ENCODE measurements at places on chromosomes 7 and 10.

GRCh38 chr7:128206017-128206746 lies 34.9 kb upstream of the LEP start:
- DNase-seq: no peak

DNA sequence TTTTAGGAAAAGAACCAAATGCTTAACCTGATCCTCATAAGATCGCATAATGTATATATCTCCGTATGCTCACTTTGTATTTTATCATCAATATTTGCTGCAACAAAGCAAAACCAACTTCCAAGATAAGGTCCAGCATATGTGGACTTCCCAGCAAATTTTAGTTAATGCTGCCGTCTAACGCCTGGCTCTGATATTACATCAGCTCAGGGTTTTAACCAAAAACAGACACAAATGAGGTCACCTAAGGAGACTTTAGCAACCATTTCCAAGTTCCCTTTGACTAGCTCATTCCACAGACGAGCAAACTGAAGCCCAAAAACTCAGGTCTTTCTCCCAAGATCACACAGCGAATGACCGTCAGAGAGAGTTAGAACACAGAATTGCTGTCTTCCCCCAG lies 59.4 kb upstream of the UCN3 start:
- no peak for DNase-seq

DNA sequence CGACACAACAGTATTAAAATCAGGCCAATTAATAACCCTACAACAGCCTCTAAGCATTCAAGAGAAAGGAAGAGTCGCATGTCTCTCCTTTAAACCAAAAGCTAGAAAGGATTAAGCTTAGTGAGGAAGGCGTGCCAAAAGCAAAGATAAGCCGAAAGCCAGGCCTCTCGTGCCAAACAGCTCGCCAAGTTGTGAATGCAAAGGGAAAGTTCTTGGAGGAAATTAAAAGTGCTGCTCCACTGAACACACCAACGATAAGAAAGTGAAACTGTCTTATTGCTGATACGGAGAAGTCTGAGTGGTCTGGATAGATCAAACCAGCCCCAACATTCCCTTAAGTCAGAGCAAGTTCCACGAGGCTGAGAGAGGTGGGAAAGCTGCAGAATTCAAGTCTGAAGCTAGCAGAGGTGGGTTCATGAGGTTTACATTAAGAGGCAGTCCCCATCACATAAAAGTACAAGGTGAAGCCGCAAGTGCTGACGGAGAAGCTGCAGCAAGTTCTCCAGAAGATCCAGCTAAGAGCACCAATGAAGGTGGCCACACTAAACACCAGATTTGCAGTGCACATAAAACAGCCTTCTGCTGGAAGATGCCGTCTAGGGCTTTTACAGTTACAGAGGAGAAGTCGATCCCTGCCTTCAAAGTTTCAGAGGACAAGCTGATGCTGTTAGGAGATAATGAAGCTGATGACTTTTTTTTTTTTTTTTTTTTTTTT lies 194.8 kb downstream of the MAD1L1 start:
- DNase-seq: no peak

GRCh38 chr7:28556025-28556424 lies 143.7 kb downstream of the CREB5 start:
- no peak for DNase-seq

GRCh38 chr10:111491154-111491553 lies 414.3 kb downstream of the ADRA2A start:
- no peak for DNase-seq

DNA sequence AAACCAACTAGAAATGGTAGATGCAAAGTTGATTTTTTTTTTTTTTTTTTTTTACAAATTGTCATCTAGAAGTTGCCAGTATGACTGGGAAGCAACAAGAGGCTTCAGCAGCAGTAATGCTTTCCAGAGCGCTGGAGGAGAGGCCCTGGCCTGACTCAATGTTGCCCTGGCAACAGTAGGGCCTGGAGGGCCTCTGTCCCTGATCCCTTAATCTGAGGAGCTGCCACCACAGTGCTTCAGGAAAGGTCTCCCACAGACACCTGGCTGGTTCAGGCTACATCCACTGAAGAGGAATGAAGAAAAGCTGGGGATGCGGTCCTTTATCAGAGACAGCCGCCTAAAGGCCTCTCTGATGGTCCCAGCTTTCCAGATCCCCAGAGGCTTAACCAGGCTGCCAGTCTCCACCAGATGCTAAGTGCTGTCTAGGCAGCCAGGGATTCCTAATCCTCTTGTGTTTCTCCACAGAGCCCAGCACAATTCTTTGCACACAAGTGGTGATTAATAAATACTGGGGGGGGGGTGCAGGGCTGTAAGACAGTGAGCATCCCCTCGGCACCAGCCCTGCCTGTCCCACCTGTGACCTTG lies 33.7 kb downstream of the ZNF777 start:
- DNase-seq: no peak

- no peak for DNase-seq
Observed at GRCh38 chr10:113954409-113954808, 89.3 kb upstream of the ADRB1 start.

All from lung microvascular endothelial cell (primary cell).